ENCODE measurements at places on chromosomes 1 and 21. TPM values are rescaled to one million over a fixed set of nuclear protein-coding genes. Genes with fewer than 3 reads are reported as not detected.

FCMR gene
- not detected for total RNA-seq

SPRR2E gene
- not detected for total RNA-seq

DNA sequence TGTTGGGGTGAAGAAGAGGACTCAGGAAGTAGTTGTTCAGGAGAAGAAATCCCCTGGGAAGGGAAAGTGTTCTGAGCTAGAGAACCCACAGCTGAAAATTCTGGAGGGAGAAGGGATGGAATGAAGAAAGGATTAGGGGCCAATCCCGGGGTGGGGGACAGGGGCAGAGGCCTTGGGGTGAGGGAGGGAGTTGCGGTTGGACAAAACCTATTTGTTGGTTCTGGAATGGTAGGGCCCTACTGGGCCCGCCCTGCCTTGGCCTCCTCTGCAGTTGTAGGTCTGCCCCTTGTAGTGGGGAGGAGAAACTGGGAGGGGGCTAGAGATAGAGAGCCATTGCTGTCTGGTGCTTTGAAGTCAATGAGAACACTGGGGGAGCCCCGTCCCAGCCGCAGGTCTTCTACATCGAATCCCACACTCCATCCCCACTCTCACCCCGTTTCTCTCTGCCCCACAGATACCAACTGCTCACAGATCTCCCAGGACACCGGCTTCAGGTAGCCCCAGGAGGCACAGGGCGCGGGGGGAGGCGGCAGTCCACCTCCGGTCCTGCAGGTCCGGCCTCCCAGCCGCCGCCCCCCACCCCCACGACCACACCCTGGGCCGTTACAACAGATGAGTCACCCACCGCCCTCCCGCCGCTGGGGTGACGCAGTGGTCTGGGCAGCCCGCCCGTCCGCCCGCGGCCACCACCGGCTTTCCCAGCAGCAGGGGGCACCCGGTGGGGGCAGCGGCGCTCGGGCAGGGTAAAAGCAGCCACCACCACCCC, 1.1 kb downstream of the TAGLN2 start:
- peak; percentile 71 for DNase-seq
- H3K27me3 ChIP-seq, result no peaks in the 10 kb centered on the region
- H3K4me1 ChIP-seq, result no peaks in the 10 kb centered on the region
- H3K36me3 ChIP-seq, result peaks cover 8% of the 10 kb centered on the region

DNA sequence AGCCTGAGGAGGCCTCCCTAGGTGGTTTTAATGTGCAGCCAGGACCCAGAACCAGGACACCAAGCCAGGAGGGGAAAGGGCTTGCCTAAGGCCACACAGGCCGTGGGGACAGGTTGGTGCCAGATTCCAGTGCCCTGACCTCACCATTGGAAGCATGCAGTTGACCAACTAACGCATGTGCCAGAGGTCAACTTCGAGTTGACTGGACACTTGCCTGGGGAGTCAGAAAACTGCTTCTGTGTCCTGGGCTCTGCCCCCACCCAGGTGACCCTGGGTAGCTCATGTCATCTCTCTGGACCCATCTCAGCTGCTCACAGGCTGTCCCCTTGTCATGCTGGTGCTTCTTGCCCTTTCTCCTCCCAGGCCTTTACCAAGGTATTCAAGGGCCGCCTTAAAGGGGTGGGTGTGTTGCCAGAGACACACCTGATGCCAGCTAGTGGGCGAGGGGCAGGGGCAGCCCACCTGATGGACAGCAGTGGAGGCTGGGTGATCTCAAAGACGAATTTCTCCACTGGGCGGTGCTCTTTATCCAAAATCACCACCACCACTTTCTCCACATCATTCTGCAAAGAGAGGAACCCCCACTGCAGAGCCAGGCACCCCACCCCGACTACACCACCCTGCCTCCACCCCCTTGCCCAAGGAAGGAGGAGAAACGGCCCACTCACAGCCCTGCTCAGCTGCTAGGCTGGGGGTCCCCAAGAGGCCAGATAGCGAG, 4.4 kb downstream of the MAD2L2 start:
- H3K4me1 ChIP-seq, result no peaks in the 10 kb centered on the region
- no peaks in the 10 kb centered on the region for H3K27me3 ChIP-seq
- no peak overlapping the region for H3K27ac ChIP-seq
- peaks cover 45% of the 10 kb centered on the region for H3K36me3 ChIP-seq
- no peak for DNase-seq

DNA sequence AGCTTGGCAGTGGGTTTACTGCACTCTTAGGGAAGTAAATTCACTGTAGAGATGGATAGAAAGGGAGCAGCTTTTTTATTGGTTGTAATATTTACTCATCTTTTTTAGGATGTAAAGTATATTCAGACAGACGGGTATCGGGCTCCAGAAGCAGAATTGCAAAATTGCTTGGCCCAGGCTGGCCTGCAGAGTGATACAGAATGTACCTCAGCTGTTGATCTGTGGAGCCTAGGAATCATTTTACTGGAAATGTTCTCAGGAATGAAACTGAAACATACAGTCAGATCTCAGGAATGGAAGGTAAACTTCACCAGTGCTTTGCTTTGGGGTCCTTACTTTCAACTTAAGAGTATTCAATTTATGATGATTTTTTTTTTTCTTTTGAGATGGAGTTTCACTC, 3.2 kb downstream of the UHMK1 start:
- no peak overlapping the region for H3K27ac ChIP-seq
- no peaks in the 10 kb centered on the region for H3K4me1 ChIP-seq
- H3K36me3 ChIP-seq, result peaks cover 46% of the 10 kb centered on the region
- H3K4me3 ChIP-seq, result no peak overlapping the region
- H3K27me3 ChIP-seq, result no peaks in the 10 kb centered on the region

GRCh38 chr1:167784876-167785550, 63.2 kb downstream of the MPZL1 start:
- peaks cover 49% of the 10 kb centered on the region for H3K36me3 ChIP-seq
- H3K4me3 ChIP-seq, result no peak overlapping the region
- H3K4me1 ChIP-seq, result no peaks in the 10 kb centered on the region

All from H9 (cell line).